ENCODE measurements at places on chromosomes 5 and 9. TPM values are rescaled to one million over a fixed set of nuclear protein-coding genes. Genes with fewer than 3 reads are reported as not detected.
A peak's percentile ranks its signal among the peaks of the same experiment; 100 is the strongest.

The MEGF10 gene
- not detected for total RNA-seq

The FGF18 gene
- total RNA-seq, result not detected

- no peak overlapping the region for H3K27ac ChIP-seq
- H3K27me3 ChIP-seq, result peaks cover 30% of the 10 kb centered on the region
- no peak overlapping the region for H3K4me3 ChIP-seq
- no peak for DNase-seq
- H3K4me1 ChIP-seq, result peaks cover 12% of the 10 kb centered on the region
These were observed 20.9 kb upstream of the ZBTB43 start for GRCh38 chr9:126783949-126784348.

- no peaks in the 10 kb centered on the region for H3K27me3 ChIP-seq
- H3K4me1 ChIP-seq, result peaks cover 38% of the 10 kb centered on the region
- H3K27ac ChIP-seq, result no peak overlapping the region
- H3K4me3 ChIP-seq, result no peak overlapping the region
- DNase-seq, result no peak
These were observed 20.0 kb upstream of the FAM120AOS start for GRCh38 chr9:93473411-93473810.

- no peak overlapping the region for H3K4me3 ChIP-seq
- H3K36me3 ChIP-seq, result no peaks in the 10 kb centered on the region
- H3K27ac ChIP-seq, result no peak overlapping the region
These were observed 459.4 kb upstream of the ITGA1 start for GRCh38 chr5:52328220-52328806.

GRCh38 chr9:96089452-96090085, 212.4 kb downstream of the HSD17B3 start:
- H3K27me3 ChIP-seq, result peaks cover 16% of the 10 kb centered on the region
- no peak overlapping the region for H3K27ac ChIP-seq
- H3K4me1 ChIP-seq, result no peaks in the 10 kb centered on the region
- no peak for DNase-seq
- peaks cover 2% of the 10 kb centered on the region for H3K36me3 ChIP-seq

The KIF2A gene
- total RNA-seq, result 225 TPM

GRCh38 chr9:68950689-68951088, 63.2 kb downstream of the PRKACG start:
- H3K4me1 ChIP-seq, result peaks cover 55% of the 10 kb centered on the region
- H3K36me3 ChIP-seq, result peaks cover 6% of the 10 kb centered on the region
- H3K27ac ChIP-seq, result no peak overlapping the region
- no peak for DNase-seq
- peaks cover 7% of the 10 kb centered on the region for H3K27me3 ChIP-seq

The SLC6A19 gene
- total RNA-seq, result not detected

DNA sequence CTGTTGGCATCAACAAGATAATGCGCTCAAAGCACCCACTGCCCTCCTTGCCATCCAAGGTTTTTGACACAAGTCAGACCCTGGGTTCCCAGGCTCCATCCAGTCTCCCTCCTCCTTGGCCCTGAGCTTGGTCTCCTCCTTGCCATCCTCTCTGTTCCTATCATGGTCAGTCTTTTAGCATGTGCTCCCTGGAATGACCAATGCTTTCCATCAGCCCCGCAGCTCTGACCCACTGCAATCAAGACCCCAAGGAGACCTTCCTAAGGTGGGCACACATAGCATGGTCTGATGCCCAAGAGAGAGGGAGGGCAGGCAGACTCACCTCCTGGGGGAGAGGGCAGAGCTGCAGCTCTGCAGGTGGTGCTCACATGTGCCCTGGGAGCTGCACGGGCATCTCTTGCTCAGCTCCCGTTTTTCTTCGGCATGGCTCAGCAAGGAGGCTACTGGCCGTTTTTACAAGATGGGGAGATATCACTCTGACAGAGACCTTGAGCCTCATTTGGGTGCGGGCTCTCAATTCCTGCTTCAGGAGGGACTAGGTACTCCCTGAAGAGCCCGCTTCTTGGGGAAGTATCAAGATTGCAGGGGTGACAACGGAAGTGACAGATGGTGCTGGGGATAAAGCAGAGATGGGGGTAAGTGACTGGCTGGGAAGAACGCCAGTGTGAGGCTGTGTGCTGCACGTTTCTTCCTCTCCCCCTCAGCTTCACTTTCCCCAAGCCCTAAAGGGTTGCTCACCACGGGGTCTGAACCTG, 3.3 kb downstream of the SEPTIN8 start:
- no peaks in the 10 kb centered on the region for H3K36me3 ChIP-seq
- no peak for DNase-seq
- H3K4me1 ChIP-seq, result peaks cover 16% of the 10 kb centered on the region
- peaks cover 7% of the 10 kb centered on the region for H3K27me3 ChIP-seq
- no peak overlapping the region for H3K27ac ChIP-seq

The PCDHB3 gene
- total RNA-seq, result not detected

The CDC25C gene
- 21.3 TPM for total RNA-seq

The TPPP gene
- 0.16 TPM for total RNA-seq

DNA sequence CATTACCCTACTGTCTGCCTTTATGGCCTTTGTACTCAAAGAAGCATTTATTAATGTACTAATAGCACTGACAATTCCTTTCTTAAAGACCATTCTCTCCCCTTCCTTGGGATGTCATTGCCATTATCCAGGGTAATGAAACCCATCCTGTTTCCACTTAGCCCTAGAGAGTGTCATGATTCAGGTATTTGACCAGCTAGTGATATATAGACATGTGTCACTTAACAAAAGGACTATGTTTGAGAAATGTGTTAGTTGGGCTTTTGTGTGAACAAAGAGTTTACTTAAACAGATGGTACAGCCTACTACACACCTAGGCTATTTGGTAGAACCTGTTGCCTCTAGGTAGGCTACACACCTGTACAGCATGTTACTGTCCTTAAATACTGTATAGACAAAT, 2.0 kb downstream of the ATP6V0E1 start:
- peak overlapping the region; percentile 94 for H3K4me3 ChIP-seq
- no peak for DNase-seq
- peaks cover 24% of the 10 kb centered on the region for H3K4me1 ChIP-seq
- H3K27me3 ChIP-seq, result no peaks in the 10 kb centered on the region

- H3K4me1 ChIP-seq, result no peaks in the 10 kb centered on the region
- H3K36me3 ChIP-seq, result no peaks in the 10 kb centered on the region
- H3K27ac ChIP-seq, result no peak overlapping the region
- no peak overlapping the region for H3K4me3 ChIP-seq
- H3K27me3 ChIP-seq, result no peaks in the 10 kb centered on the region
These were observed 90.9 kb upstream of the MINAR2 start for GRCh38 chr5:129656952-129657351.

- no peaks in the 10 kb centered on the region for H3K4me1 ChIP-seq
- H3K36me3 ChIP-seq, result no peaks in the 10 kb centered on the region
- no peak for DNase-seq
- H3K27me3 ChIP-seq, result peaks cover 23% of the 10 kb centered on the region
- H3K27ac ChIP-seq, result no peak overlapping the region
- no peak overlapping the region for H3K4me3 ChIP-seq
These were observed 34.5 kb upstream of the ZNF366 start for GRCh38 chr5:72541501-72542225.

GRCh38 chr9:137115394-137116026, 977 bp upstream of the DPP7 start:
- no peak overlapping the region for H3K27ac ChIP-seq
- H3K27me3 ChIP-seq, result no peaks in the 10 kb centered on the region

GRCh38 chr5:154475591-154476353, 2.3 kb downstream of the HAND1 start:
- peak overlapping the region; percentile 25 for H3K4me3 ChIP-seq
- DNase-seq, result no peak
- H3K27ac ChIP-seq, result peak overlapping the region; percentile 24
- H3K4me1 ChIP-seq, result peaks cover 23% of the 10 kb centered on the region
- peaks cover 94% of the 10 kb centered on the region for H3K27me3 ChIP-seq

GRCh38 chr9:128124873-128125579, 2.5 kb downstream of the PTGES2 start:
- peaks cover 3% of the 10 kb centered on the region for H3K36me3 ChIP-seq
- peaks cover 28% of the 10 kb centered on the region for H3K4me1 ChIP-seq
- H3K27me3 ChIP-seq, result peaks cover 3% of the 10 kb centered on the region
- no peak overlapping the region for H3K27ac ChIP-seq
- H3K4me3 ChIP-seq, result no peak overlapping the region

- no peak overlapping the region for H3K27ac ChIP-seq
- H3K4me3 ChIP-seq, result no peak overlapping the region
- H3K27me3 ChIP-seq, result no peaks in the 10 kb centered on the region
- DNase-seq, result no peak
- no peaks in the 10 kb centered on the region for H3K36me3 ChIP-seq
These were observed 307.4 kb downstream of the CSNK1G3 start for GRCh38 chr5:123819386-123819785.

GRCh38 chr5:96302174-96302738, 130.8 kb downstream of the PCSK1 start:
- no peak overlapping the region for H3K4me3 ChIP-seq
- no peak overlapping the region for H3K27ac ChIP-seq
- peaks cover 4% of the 10 kb centered on the region for H3K36me3 ChIP-seq
- no peak for DNase-seq
- peaks cover 12% of the 10 kb centered on the region for H3K27me3 ChIP-seq

The ZNF618 gene
- total RNA-seq, result 0.79 TPM

- H3K36me3 ChIP-seq, result no peaks in the 10 kb centered on the region
- H3K4me3 ChIP-seq, result no peak overlapping the region
- no peak overlapping the region for H3K27ac ChIP-seq
- DNase-seq, result no peak
These were observed 103.5 kb upstream of the COL5A1 start for GRCh38 chr9:134537951-134538641.

The ZBTB34 gene
- total RNA-seq, result 7.5 TPM

The PCDHB9 gene
- not detected for total RNA-seq

GRCh38 chr9:134548618-134549017, 93.0 kb upstream of the COL5A1 start:
- H3K27ac ChIP-seq, result no peak overlapping the region
- no peak overlapping the region for H3K4me3 ChIP-seq
- no peak for DNase-seq

The OBP2B gene
- total RNA-seq, result not detected

DNA sequence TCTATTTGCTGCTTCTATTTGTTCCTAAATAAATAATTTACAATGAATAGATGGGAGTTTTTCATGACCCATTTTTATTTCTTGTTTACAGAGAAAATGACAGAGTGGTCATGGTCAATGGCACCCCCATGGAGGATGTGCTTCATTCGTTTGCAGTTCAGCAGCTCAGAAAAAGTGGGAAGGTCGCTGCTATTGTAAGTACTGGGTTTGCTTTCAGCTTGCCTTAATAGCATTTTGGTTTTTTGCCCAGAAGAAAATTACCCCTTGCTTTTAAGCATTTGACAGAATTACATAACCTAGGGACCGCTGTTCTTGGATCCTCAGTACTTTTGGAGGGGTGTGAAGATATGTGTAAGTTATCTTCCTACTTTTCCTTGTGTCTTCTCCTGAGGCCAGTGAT, 44.1 kb downstream of the TJP2 start:
- peaks cover 4% of the 10 kb centered on the region for H3K36me3 ChIP-seq
- H3K4me1 ChIP-seq, result no peaks in the 10 kb centered on the region
- DNase-seq, result no peak
- H3K4me3 ChIP-seq, result no peak overlapping the region

DNA sequence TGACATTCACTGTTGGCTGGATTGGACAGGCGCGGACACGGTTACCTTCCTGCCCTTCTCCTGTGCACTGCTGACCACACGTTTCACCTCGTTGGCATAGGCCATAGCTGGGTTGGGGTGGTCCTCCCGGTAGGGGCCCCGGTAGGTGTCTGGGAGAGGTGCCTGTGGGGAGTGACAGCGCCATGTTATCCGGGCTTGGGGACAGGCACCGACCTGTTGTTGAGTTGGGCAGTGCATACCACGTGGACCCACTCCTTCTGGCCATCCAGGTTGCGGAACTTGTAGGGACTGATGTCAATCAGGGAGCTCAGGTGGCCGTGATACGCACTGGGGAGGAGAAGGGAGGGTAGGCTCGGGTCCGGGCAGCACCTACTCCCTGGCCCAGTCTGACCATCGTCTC, 8.2 kb downstream of the PHYKPL start:
- H3K27ac ChIP-seq, result no peak overlapping the region
- H3K27me3 ChIP-seq, result no peaks in the 10 kb centered on the region
- no peak for DNase-seq
- peaks cover 38% of the 10 kb centered on the region for H3K4me1 ChIP-seq
- H3K4me3 ChIP-seq, result no peak overlapping the region

DNA sequence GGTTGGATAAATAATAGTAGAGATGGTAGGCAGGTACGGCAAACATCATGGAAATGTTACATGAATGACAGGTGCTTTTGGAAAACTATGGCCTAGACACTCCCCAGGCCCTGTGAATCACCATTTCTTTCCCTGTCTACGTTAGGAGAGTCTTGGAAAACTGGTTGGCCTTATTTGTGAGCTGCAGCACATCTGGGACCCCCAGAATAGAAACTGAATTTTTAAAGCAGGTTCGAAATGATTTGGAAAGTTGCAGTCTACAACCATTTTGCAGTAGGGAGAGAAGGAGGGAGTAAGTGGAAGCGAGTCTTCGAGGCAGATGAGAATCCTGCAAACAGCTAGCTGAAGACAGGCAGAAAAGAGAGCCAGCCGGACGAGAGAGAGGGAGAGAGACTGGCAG, 13.0 kb downstream of the C1QTNF2 start:
- no peaks in the 10 kb centered on the region for H3K36me3 ChIP-seq
- H3K27ac ChIP-seq, result no peak overlapping the region
- H3K27me3 ChIP-seq, result peaks cover 6% of the 10 kb centered on the region
- DNase-seq, result no peak

The GNA14 gene
- not detected for total RNA-seq

DNA sequence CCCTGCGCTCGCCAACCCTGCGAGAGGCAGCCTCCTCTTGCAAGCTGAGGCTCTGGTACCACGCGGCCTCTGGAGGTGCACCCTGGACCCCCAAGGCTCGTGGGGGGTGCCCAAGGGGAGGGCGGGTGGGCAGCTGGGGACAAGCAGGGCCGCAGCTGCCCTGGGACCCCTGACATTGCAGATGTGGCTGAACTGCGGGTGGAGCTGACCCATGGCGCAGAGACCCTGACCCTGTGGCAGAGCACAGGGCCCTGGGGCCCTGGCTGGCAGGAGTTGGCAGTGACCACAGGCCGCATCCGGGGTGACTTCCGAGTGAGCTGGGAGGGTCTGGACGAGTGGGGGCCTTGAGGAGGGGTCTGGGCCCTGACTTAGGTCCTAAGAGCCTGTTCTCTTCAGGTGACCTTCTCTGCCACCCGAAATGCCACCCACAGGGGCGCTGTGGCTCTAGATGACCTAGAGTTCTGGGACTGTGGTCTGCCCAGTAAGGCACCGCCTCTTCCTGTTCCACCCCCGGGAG, 1.5 kb downstream of the MAMDC4 start:
- H3K4me1 ChIP-seq, result peaks cover 6% of the 10 kb centered on the region
- DNase-seq, result no peak
- no peak overlapping the region for H3K27ac ChIP-seq
- H3K4me3 ChIP-seq, result no peak overlapping the region
- H3K27me3 ChIP-seq, result no peaks in the 10 kb centered on the region

DNA sequence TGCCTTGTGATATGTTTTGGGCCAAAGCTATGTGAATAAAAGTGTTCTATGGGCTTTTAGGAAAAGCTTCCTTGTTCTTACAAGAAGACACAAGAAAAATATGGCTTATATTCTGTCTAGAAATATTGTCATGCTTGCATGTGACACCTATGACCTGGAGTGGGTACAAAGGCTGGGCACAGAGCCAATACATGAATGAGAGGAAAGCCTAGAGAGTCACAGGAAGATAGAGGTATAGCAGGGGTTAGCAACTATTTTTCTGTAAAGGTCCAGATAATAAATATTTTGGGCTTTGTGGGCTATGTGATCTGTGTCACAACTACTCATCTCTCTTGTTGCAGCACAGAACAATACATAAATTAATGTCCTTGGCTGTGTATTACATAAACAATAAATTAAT, 196.6 kb upstream of the CD180 start:
- H3K4me1 ChIP-seq, result no peaks in the 10 kb centered on the region
- no peak overlapping the region for H3K27ac ChIP-seq
- no peak overlapping the region for H3K4me3 ChIP-seq
- H3K36me3 ChIP-seq, result no peaks in the 10 kb centered on the region
- no peak for DNase-seq

GRCh38 chr5:115313052-115313451, 16.6 kb upstream of the CCDC112 start:
- no peaks in the 10 kb centered on the region for H3K4me1 ChIP-seq
- H3K4me3 ChIP-seq, result no peak overlapping the region

All from activated CD8-positive, alpha-beta memory T cell treated with anti-CD3 and anti-CD28 coated beads, Interleukin-2, amount 10 ng/mL, durations not matched to agents 7 days and 5 days (primary cell).